Non-pigmented ciliary epithelial cell (primary cell): ENCODE measurements at places on chromosomes 3 and 15.

DNA sequence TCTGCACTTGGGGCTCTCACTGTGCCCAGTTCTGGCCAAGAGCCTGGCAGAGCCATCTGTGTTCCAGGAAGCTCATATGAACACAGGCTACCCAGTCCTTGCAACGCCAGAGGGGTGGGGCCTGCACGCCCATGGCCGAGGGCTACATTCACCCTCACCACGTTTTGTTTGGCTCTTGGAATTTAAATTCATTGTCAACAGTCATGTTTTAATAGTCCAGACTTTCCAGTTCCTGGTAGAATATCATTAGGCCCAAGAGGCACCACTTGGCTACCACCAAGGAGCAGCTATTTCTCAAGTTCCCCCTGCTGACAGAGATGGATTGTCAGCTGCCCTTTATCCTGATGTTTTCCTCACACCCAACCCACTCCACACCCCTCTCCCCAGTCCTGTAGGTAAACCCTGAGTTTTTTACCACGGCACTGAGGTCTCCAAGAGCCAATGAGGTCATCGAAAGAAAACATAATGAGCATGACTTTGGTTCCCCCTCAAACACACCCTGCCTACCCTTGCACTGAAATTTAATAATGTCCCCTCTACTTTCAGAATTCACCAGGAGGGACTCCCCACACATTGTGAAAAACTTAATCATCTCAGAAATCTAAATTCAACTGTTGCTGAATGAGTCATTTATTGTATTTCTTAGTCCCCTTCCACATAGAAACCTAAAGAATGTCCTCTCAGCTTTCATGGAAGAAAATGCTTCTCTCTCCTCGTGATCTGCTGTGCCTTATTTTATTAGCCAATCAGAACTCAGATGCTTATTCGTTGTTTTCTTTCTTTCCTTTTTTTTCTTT, 125.1 kb downstream of the SHQ1 start:
- DNase-seq: peak; percentile 65

- DNase-seq: no peak
Measured at GRCh38 chr15:83605111-83605945, 48.6 kb upstream of the ADAMTSL3 start.

GRCh38 chr15:98363955-98364354, 284.4 kb upstream of the IGF1R start:
- DNase-seq: no peak

GRCh38 chr3:115695090-115695489, 71.8 kb downstream of the GAP43 start:
- no peak for DNase-seq

GRCh38 chr15:25392806-25393205, 46.0 kb downstream of the UBE3A start:
- no peak for DNase-seq

GRCh38 chr15:81296673-81297072, 27.3 kb downstream of the STARD5 start:
- no peak for DNase-seq

GRCh38 chr3:87197531-87197930, 29.6 kb upstream of the CHMP2B start:
- DNase-seq: no peak

GRCh38 chr3:106333911-106334618, 465.3 kb upstream of the CBLB start:
- peak; percentile 54 for DNase-seq
